ENCODE measurements at places on chromosomes 6 and 20. TPM values are rescaled to one million over a fixed set of nuclear protein-coding genes. Genes with fewer than 3 reads are reported as not detected.

VSX1 gene
- 0.30 TPM for total RNA-seq

BLCAP gene
- total RNA-seq = 90.2 TPM

CD40 gene
- 7.4 TPM for total RNA-seq

CDH22 gene
- 5.5 TPM for total RNA-seq

OR2W1 gene
- not detected for total RNA-seq

GSTA1 gene
- not detected for total RNA-seq

ATP6V1G2 gene
- total RNA-seq = 2.3 TPM

SLC52A3 gene
- 2.2 TPM for total RNA-seq

THBD gene
- total RNA-seq = 11.8 TPM

RIPOR2 gene
- total RNA-seq = 3.1 TPM

GSTA3 gene
- not detected for total RNA-seq

FAM83D gene
- 0.35 TPM for total RNA-seq

BPIFB4 gene
- total RNA-seq = not detected

ID4 gene
- total RNA-seq = 1.4 TPM

BMP7 gene
- total RNA-seq = 23.2 TPM

EEF1A2 gene
- 1,229 TPM for total RNA-seq

TMEM200A gene
- total RNA-seq = not detected

CFAP61 gene
- total RNA-seq = 36.9 TPM

TBC1D32 gene
- total RNA-seq = 3.9 TPM

HUS1B gene
- total RNA-seq = not detected

TRIM38 gene
- total RNA-seq = 2.3 TPM

WFDC10B gene
- total RNA-seq = not detected

OR2H2 gene
- not detected for total RNA-seq

MROH8 gene
- total RNA-seq = 3.8 TPM

UNC5CL gene
- total RNA-seq = 0.40 TPM

FOXS1 gene
- total RNA-seq = 0.62 TPM

PLCB4 gene
- total RNA-seq = 27.4 TPM

HLA-A gene
- 222 TPM for total RNA-seq

SSTR4 gene
- not detected for total RNA-seq

SRMS gene
- total RNA-seq = not detected

TXLNB gene
- total RNA-seq = 125 TPM

ERVFRD-1 gene
- 0.05 TPM for total RNA-seq

ENPP1 gene
- total RNA-seq = 2.2 TPM

TINAG gene
- total RNA-seq = 0.16 TPM
